Left ventricle myocardium superior (tissue), 1 donor: ENCODE measurements at places on chromosomes 5 and 9. TPM values are rescaled to one million over a fixed set of nuclear protein-coding genes. Genes with fewer than 3 reads are reported as not detected.

DNA sequence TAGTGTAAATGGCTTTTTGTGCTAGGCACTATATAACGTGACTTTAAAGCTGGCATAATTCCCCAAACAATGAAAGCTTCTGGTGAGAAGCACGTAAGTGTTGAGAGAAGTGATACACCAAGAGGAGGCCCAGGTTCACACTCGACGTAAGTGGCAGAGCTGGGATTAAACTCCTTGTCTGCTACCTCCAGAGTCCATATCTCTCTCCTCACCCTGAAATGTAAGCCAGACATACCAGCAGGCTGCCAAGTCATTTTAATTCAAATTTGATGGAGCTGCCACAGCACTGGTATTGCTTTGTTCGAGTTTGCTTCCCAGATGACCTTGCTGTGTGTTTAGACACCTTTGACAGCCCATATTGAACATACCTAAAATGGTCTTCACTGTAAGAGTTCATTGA is 319.7 kb downstream of the GLIS3 start:
- no peak for DNase-seq

DNA sequence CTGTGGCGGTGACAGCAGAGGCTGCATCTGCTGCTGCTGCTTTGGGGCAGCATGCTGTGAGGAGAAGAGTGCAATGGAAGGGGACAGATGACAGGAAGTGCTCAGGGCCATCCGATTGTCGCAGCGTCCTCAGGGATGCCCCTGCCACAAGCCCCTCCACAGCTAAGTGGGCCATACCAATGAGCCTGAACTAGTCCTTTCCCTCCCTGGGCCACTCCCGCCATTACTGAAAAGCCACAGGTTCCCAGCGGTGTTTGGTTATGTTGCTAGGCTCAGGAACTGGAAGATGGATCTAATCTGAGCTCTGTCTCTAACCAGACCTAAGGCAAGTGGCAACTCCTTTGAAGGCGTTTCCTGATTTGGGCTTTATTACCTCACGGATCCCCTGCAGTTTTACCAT is 109.2 kb downstream of the GAPVD1 start:
- DNase-seq, result no peak

The TXNDC8 gene
- not detected for total RNA-seq

- DNase-seq, result no peak
Observed at GRCh38 chr9:104326912-104327311, 177.2 kb upstream of the OR13F1 start.

DNA sequence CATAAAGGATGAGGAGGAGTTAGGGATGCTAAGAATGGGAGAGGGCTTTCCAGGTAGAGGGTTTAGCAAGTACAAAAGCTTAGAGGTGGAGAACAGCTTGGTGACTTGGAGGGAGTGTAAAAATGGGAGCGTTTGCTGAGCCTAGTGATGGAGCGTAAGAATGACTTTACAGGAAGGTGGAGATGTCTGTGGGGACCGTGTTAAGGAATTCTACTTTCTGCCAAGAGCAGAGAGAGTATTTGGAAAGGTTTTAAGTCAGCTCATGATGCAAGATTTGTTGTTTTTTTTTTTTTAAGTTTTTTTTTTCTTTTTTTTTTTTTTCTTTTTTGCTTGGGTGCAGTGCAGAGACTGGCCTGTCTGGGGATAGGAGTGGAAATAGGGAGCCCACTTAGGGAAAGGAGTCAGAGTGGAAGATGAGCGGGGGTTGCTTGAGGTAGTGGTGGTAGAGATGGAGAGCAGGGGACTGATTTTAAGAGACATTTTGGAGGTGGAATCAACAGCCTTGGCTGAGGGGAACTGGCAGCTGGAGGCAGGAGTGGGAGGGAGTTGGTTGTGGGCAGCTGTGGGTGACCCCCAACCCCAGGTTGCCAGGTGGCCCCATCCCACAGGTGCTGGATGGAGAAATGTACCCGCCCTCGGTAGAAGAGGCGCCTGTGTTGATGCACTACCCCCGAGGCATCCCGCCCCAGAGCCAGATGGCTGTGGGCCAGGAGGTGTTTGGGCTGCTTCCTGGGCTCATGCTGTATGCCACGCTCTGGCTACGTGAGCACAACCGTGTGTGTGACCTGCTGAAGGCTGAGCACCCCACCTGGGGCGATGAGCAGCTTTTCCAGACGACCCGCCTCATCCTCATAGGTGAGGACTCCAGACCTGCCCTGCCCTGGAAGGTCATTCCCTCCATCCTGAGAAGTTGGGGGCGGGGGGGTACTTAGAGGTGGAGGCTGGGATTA is 12.4 kb downstream of the PTGS1 start:
- DNase-seq, result no peak

- DNase-seq, result no peak
Observed at GRCh38 chr9:16417749-16418148, 452.7 kb downstream of the BNC2 start.

DNA sequence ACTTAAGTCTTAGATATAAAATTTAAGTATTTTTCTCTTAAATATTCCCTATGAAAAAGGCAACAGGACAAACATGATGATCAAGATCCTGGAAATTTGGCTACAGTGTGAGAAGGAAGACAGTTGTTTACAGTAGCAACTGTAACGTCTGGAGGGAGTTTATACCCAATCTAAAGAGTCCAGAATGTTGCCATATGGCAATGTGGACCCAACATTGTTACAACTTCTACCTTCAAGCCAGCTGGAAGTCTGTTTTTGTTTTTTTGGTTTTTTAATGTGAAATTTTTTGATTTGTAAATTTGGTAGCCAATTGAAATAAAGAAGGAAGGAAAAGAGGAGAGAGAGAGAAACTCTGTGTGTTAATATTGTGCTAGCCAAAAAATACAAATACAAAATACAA is 233.4 kb downstream of the CHSY3 start:
- DNase-seq, result no peak

The DOLPP1 gene
- total RNA-seq, result 5.2 TPM

DNA sequence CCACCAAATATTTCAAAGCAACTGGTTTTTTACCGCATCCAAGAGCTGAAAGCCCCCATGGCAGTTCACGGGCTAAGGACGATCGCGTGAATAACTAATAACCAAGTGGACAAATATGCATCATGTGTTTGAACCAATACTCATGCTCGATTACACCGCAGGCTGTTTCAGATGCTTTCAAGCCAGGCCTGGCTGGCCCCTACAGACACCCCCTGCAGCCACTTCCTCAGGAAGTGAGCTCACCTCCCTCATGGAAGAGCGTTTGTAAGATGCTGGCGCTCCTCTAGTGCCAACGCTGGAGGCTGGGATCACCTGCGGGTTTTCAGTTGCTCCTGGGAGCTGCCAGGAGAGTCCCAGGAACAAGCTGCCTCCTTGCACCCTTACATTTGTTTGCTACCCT is 53.9 kb upstream of the PTCH1 start:
- no peak for DNase-seq

The NADK2 gene
- total RNA-seq, result 41.3 TPM

The CCNI2 gene
- 0.10 TPM for total RNA-seq

DNA sequence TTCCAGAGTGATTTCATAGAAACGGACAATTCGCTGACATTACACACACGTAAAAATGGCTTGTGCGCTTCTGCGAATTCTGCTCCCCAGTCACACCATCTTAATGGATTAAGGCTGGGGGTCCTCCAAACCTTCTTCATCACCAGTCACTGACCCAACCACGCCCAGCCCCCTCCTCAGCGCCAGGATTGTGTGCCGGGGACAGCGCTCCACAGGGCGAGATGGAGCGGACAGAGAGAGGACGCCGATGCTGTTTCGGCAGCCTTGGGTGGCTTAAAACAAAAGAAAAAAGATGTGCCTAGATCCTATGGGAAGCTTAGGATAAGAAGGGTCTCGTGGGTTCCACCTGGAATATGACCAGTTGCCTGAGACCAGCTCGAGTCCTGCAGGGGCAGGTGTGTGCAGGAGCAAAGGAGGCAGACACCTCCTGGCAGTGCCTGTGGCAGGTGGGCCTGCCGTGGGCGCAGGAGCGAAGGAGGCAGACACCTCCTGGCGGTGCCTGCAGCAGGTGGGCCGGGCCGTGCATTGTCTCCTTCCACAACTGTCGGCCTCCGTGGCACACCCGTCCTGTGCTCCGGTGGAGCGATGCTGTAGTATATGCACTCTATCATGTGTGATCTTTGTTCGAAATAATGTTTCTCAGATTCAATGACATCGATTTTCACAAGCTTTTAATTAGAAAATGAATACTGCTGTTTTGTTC is 20.9 kb downstream of the BRD9 start:
- no peak for DNase-seq

The NUTM2F gene
- not detected for total RNA-seq

The EMB gene
- total RNA-seq, result 12.0 TPM

DNA sequence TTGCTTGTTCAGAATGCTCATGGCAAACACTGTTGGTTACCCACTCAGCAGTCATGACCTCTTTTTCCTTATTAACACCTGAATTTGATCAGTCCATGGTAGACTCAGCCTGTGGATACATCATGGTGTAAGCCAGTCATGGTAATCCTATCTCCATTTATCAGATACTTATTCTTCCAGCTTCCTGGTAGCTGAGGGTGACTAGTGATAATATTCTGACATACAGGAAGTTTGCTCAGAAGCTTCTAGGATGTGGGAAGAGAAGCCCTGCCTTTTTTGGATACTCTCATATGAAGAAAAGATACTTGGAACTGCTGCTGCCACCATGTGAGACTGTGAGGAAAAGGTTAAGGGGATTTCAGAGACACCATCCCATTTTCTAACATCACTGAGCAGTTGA is 7.3 kb downstream of the GDA start:
- DNase-seq, result no peak

- no peak for DNase-seq
Observed at GRCh38 chr9:89842267-89842768, 237.5 kb downstream of the GADD45G start.

The GRXCR2 gene
- total RNA-seq, result 3.8 TPM

The FYB1 gene
- total RNA-seq, result 5.8 TPM

The GABRA6 gene
- not detected for total RNA-seq

DNA sequence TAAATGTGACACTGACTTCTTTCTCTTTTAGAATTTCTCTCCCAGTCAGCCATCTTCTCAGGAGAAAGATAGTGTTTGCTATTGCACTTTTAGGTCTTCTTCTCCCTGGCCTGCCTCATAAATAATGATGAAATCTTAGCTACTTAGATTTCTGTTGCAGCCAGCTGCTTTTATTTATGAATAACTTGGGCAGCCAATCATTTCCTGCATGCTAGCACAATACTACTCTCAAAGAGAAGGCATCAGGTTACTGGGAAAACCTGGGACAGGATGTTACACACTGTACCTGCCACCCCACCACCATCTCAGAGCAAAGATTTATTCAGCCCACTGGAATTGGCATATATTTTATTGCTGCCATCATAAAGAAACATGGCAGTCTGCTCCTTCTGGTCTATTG is 266.6 kb downstream of the PRELID2 start:
- DNase-seq, result no peak

The GDA gene
- 2.0 TPM for total RNA-seq

The DCANP1 gene
- not detected for total RNA-seq

The LMX1B gene
- 0.74 TPM for total RNA-seq

GRCh38 chr5:172412724-172413286 is 41.5 kb downstream of the SH3PXD2B start:
- peak; percentile 93 for DNase-seq

The CARTPT gene
- not detected for total RNA-seq

- no peak for DNase-seq
Observed at GRCh38 chr5:87888139-87888538, 380.5 kb downstream of the TMEM161B start.

GRCh38 chr5:164300295-164300694 is 794.9 kb downstream of the MAT2B start:
- no peak for DNase-seq

DNA sequence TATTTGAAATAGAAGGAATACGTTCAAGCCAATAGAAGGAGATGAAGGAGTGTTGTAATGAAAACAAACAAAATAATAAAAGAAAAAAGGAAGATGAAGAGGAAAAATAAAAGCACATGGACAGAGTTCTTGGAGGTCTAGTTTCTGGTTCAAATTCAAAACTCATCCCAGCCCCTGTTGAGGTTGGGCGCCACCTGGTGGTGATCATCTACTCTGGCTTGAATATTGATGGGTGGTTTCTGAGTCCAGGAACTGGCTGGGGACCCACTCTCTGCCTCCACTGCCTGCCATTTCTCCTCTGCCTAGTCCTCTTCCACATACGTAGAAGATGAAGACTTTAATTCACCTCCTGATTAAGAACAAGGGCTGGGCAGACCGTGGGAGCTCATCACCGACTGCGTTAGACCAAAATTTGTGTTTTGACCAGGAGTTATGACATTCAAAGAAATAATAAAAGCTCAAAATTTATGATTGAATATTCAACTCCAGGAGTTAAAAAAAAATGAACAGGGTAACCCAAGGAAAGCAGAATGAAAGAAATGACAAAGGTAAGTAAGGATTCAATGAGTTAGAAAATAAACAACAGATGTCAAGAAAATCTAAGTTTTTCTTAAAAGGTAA is 99.0 kb upstream of the SLC1A3 start:
- peak; percentile 85 for DNase-seq

- DNase-seq, result no peak
Observed at GRCh38 chr9:16361118-16361517, 509.4 kb downstream of the BNC2 start.

DNA sequence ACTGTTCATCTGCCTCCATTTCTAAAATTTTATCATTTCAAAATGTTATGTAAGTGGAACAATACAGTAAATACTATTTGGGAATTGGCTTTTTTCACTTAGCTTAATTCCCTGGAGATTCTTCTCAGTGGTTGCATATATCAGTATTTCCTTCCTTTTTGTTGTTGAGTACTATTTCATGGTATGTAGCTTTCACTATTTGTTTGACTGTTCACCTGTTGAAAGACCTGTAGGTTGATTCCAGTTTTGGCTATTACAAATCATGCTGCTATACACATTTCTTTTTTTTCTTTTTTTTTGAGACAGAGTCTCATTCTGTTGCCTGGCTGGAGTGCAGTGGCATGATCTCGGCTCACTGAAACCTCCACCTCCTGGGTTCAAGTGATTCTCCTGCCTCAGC is 33.0 kb upstream of the PWWP2A start:
- DNase-seq, result no peak

GRCh38 chr9:130972957-130973685 is 34.1 kb upstream of the FIBCD1 start:
- DNase-seq, result no peak

The EQTN gene
- not detected for total RNA-seq

GRCh38 chr5:11476866-11477265 is 427.4 kb downstream of the CTNND2 start:
- no peak for DNase-seq

DNA sequence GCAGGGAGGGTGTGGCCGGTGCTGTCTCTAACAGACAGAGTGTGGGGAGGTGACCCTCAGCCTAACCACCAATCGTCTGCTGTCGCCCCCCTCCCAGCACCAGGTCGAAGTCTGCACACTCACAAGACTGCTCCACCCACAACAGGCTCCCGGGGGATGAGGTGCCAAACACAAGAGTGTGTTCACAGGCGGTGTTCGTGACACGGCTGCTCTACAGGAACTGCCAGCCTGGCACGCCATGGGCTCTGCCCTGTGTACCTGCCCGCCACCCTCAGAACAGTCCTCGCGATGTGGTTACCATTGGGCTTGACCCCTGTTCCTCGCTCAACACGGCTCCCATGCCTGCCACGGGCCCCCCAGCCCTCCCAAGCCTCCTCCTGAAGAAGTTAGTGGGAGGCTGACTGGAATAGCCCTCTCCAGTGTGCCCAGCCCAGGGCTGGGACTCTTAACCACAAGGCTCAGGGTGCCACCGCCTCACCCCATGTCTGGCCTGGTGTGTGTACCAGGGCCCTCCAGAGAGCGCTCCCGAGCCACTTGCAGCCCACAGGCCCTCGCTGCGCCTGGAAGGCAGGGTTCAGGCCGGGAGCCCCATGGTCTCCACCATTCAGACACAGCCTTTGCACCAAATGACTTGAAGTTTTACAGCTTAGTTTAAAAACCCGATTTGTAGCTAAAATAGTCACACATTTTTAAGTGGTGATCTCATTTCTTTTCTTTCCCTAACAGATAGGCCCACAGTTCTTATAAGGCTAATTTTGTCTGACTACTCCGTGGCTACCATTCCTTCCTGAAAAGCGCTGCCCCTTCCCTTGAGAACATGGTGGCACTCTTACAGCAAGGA is 102.5 kb downstream of the CAMSAP1 start:
- no peak for DNase-seq
